Adipocyte (in vitro differentiated cells): ENCODE measurements at places on chromosomes 13 and 19.

DNA sequence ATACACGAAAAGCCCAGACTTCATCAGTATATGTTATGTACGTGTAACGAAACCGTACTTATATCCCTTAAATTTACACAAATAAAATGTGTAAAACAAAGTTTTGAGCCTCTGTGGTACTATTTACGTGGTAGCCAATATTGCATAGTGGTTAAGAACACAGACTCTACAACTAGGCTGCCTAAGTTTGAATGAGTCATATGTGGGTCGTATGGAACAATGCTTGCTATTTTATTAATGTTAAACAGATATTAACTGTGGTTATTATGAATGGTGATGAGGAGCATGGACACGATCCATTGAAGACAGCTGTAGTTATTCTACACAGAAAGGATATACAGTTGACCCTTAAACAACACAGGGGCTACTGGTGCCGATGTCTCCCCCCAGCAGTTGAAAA lies 42.5 kb downstream of the DPY19L3 start:
- no peak for DNase-seq

DNA sequence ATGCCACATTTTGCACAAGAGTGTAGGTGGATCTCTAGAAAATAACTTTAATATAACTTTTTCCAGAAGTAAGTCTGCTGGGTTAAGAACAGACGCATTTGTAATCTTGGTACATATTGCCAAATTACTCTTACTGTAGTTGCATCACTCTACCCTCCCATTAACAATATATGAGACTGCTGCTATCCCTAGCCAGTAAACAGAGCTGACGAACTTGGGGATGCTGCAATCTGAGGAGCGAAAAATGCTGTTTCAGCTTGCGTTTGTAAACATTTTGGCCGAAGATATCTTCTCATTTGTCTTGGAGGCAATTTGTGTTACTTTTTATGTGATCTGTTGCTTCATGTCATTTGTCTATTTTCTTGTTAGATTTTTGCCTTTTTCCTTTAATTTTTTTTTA lies 1482.8 kb downstream of the OLFM4 start:
- DNase-seq, result no peak

DNA sequence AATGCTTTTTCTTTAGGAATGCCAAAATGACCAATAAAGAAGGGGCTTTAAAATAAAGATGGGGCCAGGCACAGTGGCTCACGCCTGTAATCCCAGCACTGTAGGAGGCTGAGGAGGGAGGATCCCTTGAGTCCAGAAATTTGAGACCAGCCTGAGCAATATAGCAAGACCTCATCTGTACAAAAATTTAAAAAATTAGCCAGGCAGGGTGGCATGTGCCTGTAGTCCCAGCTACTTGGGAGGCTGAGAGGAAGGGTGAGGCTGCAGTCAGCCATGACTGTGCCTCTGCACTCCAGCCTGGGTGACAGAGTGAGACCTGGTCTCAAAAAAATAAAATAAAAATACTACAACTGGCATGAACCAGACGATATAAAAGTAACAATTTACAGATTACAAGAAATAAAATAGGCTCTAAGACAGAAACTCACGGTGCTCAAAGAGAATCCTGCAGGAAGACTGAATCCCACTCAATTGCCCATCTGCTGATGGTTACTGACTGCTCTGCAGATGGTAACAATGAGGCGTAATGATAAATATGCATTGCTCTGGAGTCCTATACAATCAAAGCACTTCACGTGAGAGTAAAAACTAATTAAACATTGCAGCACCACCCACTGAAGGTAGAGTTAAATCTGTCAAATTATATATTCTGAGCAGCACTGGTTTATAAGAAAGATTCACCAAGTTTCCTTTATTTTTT lies 93.2 kb downstream of the LHFPL6 start:
- DNase-seq, result no peak

DNA sequence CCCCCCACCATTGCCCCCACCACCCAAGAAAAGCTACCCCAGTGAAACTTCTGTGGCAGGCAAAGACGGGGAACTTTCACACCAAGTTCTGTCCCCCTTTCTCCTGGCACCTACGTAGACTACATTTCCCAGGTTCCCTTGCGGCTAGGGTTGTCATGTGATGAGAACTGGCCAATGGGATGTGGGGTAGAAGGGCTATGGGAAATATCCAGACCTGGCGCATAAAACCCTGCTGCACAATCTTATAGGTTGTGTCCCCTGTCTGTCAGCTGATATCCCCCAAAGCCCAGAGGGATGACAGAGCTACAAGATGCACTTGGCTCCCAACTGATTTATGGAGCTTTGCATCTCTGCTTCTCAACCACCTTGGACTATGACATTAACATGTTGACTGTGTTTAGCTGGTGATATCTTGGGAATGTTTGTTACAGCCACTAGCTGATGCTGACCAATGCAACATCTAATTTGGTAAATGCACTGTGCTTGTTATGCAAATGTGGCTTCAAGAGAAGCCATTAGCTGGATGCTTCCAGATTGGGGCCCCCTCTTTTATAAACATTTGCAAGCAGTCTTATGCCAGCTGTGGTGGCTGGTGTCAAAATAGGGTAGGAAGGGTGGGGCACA lies 6.1 kb downstream of the SH2D3A start:
- no peak for DNase-seq

DNA sequence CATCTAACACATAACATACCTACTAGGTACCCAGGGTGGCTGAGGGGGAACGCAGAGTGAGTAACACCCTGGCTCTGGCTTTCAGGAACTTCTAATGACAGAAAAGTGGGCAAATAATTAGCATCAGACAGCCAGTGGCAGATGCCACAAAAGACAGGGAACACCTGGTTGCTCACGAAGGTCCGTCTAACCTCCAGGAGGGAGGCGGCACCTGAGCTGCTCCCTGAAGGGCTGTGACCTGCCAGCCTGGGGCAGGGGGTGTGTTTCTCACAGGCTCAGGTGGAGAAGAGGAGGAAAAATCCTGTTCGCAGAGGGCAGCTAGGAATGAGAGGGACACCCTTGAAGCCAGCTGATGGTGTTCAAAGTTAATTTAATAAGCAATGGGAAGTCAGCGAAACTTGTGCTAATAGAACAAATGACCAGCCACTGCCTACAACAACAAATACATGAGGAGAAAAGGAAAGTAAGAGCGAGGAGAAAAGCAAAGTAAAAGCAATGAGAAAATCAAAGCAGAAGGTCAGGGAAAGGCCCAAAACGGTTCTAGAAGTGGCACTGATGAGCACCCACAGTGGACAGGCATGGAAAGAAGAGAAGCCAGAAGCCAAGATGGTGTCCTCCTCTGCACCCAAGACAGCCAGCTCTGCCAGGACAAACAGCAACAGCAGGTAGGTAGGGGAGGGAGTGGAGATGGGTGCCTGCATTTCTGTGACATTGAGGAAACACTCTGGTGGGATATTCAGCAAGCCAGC lies 87.3 kb downstream of the STK24 start:
- DNase-seq, result no peak

- no peak for DNase-seq
These were observed 9.5 kb upstream of the NDUFS7 start for GRCh38 chr19:1374250-1374577.

GRCh38 chr13:63540061-63540460 lies 2124.4 kb upstream of the PCDH20 start:
- DNase-seq, result no peak

DNA sequence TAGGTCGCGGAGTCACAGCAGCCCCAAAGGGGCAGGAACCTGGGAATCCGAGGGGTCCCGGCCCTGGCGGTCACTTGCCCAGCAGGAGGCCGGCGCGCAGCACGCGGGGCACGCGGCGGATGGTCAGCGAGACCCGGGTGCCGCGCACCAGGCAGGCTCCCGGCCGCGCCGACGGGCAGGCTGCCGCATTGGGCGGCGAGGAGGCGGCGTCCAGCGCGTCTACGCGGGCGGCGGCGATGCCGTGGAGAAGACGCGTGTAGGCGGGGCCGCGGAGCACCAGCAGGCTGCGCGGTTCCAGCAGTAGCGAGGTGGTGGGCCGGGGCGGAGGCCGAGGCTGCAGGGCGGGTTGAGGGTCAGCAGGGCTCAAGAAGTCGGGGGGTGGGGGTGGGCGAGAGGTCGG lies 607 bp upstream of the SYNE4 start:
- peak; percentile 83 for DNase-seq

DNA sequence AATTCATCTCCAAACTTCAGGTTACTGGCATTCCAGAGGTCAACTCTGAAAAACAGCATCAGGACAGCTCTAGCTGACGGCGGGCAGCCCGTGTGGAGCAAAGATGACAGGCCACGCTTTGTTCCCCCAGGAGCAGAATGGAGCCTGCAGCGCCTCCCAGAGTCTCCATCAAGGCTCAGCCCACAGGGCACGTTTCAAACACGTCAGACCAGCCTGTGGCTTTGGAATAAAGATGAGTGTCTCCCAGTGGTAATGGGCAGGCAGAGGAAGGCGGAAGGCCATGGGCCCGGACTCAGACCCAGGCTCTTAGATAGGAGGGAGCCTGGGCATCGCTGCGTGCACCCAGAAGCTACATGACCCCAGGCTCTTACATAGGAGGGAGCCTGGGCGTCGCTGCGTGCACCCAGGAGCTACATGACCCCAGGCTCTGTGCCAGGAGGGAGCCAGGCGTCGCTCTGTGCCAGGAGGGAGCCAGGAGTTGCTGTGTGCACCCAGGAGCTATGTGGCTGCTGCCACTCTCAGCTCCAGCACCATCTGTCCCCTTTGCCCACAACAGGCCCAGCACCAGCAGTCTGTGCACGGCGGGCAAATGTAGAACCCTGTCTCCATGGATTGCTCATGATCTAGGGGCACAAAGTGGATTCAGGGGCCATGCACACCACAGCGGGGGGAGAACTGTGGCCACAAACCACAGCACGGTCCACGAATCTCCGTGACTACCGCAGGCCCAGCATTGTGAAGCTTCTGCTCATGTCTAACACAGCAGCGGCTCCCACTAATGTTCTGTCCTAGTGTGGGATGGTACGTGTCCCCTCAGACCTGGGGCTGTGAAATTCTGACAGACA lies 47.8 kb upstream of the C13orf46 start:
- DNase-seq, result no peak

DNA sequence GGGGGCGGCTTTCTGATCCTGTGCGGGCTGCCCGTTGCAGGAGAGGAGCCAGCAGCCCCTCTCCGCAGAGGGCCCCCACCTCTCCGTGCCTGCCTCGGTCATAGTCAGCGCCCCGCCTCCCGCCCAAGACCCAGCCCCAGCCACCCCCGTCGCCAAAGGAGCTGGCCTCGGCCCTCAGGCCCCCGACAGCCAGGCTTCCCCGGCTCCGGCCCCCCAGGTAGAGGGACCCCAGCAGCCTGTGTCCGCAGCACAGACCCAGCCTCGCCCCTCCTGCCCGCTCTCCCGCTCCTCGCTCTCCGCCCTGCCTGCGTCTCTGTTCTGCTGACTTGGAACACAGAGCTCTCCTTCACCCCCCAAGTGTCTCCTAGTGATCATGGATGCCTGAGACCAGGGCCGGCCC lies 31.3 kb upstream of the EHD2 start:
- DNase-seq, result no peak

GRCh38 chr19:15838351-15838750 lies 22.9 kb upstream of the OR10H1 start:
- DNase-seq, result no peak

GRCh38 chr19:35352448-35353304 lies 5.0 kb downstream of the FFAR1 start:
- DNase-seq, result peak; percentile 86

GRCh38 chr13:93289842-93290241 lies 63.2 kb downstream of the GPC6 start:
- no peak for DNase-seq

GRCh38 chr19:10565028-10565566 lies 713 bp downstream of the KRI1 start:
- DNase-seq, result peak; percentile 69
